Heart right ventricle (tissue), 16 donors: ENCODE measurements at places on chromosomes 6 and 20. TPM values are rescaled to one million over a fixed set of nuclear protein-coding genes. Genes with fewer than 3 reads are reported as not detected.

TINAG gene
- polyA plus RNA-seq, result 0.04 TPM

LY86 gene
- polyA plus RNA-seq, result 0.29 TPM

SPATA25 gene
- polyA plus RNA-seq, result 4.3 TPM

SYCP2 gene
- polyA plus RNA-seq, result 0.75 TPM

LAMA2 gene
- 31.1 TPM for polyA plus RNA-seq

TAGAP gene
- 0.37 TPM for polyA plus RNA-seq

PRDM13 gene
- polyA plus RNA-seq, result not detected

PAK5 gene
- polyA plus RNA-seq, result not detected

MAP7 gene
- polyA plus RNA-seq, result 0.48 TPM

TSPO2 gene
- polyA plus RNA-seq, result not detected

EEF1A2 gene
- 881 TPM for polyA plus RNA-seq

ZNF341 gene
- polyA plus RNA-seq, result 3.7 TPM

NNAT gene
- 0.29 TPM for polyA plus RNA-seq

PDE7B gene
- 5.9 TPM for polyA plus RNA-seq

SRC gene
- polyA plus RNA-seq, result 4.7 TPM
